Renal cortical epithelial cell (primary cell): ENCODE measurements at places on chromosomes 16 and 17.

DNA sequence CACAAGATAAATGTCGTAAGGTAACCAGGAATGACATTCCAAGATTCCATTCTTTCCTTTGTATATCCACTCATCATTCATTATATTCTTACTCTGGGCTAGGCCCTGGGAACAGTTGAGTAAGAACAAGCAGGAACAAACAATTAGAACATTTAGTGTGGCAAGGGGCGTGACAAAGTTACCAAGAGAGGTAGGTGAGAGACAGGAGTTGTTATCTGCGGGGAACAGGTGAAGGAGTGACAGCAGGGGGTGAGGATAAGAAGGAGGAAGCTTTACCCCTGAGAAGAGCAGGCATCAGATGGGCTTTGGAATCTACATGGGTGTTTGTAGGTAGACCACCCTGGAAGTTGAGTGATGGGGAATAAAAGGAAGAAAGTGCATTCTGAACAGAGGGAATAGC, 568.9 kb downstream of the WWOX start:
- DNase-seq, result no peak

- DNase-seq, result peak; percentile 82
Measured at GRCh38 chr16:76729525-76729924, 452.3 kb downstream of the CNTNAP4 start.

- peak; percentile 21 for DNase-seq
Measured at GRCh38 chr17:58968426-58969061, 138.1 kb downstream of the TRIM37 start.

DNA sequence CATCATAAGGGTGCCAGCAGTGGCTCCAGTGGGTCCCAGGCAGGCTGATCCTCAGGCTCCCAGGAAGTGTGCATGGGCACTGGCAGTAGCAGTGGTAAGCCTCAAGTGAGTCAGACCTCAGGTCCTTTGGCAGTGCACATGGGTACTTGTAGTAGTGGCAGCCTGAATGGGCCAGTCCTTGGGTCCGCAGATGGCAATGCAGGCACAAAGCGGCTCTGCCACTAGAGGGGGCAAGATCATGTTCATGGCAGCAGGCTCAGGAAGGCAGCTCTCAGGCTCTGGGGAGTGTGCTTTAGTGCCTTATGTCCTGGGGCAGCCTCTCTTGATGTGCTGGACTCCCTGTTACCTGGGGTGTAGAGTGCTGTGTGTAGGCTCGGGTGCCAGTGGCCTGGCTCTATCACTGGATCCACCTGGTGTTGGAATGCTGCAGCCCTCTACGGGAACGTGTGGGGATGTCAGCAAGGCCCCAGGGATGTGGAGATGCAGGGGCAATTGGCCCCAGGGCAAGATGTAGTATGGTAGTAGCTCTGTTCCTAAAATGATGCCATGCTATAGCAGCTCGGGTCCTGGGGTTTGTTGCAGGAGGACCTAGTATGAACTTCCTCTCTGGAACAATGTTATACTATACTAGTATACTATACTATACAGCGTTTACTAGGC, 11.0 kb downstream of the ACSM3 start:
- peak; percentile 80 for DNase-seq

GRCh38 chr17:21376081-21376758, at the start of gene KCNJ12:
Gene KCNJ12 (plus strand): TSS chr17:21376357. CDS start chr17:21415343, 38,986 bp downstream.
- no peak for DNase-seq

DNA sequence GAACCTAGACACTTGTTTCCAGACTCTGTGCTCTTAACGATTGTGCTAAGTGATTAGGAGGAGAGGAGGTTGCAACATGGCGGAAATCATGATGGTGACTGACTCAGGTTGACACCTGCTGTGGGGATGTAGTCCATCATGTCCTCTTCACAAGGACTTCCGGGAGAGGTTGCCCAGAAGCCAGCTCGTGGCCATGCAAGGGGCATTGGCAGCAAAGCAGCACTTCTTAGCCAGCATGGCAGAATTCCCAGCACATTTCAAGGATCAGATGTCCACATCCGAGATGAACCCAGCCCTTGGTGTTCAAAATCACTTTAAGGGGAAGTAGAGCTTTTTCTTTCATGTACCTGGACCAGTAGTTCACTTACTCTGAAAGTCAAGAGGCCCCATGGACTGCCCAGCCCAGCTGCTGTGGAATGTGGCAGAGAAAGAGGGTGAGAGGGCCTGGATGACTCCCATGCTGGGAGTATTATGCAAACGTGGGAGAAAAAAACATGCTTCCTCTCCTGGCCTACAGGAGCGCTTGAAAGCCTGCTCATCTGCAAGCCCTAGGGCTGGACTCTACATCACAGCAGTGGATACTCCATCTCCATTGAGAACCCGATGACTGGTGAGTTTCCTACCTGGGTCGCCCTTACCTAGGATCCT, 65.5 kb downstream of the IRX6 start:
- DNase-seq, result no peak

DNA sequence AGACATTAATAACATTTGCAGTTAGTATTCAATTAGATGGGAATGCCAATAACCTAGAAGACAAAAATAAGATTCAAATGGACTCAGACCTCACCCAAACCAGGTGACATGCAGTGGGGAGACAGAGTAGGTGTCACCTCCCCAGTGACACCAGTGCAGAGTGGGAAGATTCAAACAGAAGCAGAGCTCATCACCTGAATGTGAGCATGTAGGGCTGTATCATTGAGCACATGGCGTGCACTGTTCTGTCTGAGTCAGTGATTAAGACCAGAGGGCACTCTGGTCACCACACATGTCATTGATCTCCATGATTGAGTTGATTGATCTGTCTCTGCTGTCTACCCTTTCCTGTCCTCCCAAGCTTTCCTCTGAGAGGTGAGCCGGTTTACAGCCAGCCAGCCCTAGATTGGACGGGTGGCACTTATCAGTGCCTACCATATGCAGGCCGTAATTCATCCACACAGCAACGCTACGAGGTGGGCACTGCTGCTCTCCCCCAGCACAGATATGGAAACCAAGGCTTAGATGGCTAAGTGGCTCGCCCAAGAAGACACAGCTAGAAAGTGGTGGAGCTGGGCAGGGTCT, 34.0 kb downstream of the RHBDL3 start:
- no peak for DNase-seq

- DNase-seq, result no peak
Measured at GRCh38 chr16:27474921-27475320, 72.9 kb downstream of the IL21R start.

GRCh38 chr16:54847207-54847606, 83.5 kb upstream of the IRX5 start:
- DNase-seq, result peak; percentile 1

GRCh38 chr17:78438694-78439325, 60.4 kb downstream of the PGS1 start:
- DNase-seq, result no peak

- no peak for DNase-seq
Measured at GRCh38 chr17:15926039-15926740, 18.7 kb upstream of the ADORA2B start.

DNA sequence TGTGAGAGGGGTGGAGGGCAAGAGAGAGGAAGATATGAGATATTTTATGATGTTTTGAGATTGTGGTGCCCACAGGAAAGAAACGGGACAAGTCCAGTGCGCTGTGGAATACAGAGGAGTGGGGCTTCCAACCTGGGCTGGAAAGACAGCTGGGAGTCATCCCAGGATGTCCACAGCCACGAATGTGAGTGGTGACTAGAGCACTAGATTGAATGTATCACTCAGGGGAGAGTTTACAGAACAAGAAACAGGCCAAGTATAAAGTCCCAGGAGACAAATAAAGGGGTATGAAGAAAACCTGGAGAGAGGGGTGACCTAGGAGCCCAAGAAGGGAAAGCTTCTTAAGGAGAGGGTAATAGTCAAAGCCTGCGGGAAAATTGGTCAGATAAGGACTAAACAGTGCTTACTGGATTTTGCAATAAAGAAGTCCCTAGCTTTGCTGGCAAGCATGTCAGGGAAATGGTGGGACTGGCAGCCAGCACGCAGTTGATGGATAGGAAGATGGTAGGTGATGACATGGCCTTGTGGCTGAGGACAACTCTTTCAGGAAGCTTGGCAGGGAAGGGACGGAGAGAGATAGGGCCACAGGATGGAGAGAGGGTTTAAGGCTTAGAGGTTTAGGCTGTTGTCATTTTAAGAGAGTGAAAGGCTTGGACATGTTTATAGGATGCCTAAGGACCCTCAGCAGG, 114.5 kb downstream of the AXIN2 start:
- DNase-seq, result no peak

GRCh38 chr16:85556456-85557082, 56.6 kb upstream of the GSE1 start:
- no peak for DNase-seq

- no peak for DNase-seq
Measured at GRCh38 chr16:3035972-3036725, 595 bp downstream of the BICDL2 start.

DNA sequence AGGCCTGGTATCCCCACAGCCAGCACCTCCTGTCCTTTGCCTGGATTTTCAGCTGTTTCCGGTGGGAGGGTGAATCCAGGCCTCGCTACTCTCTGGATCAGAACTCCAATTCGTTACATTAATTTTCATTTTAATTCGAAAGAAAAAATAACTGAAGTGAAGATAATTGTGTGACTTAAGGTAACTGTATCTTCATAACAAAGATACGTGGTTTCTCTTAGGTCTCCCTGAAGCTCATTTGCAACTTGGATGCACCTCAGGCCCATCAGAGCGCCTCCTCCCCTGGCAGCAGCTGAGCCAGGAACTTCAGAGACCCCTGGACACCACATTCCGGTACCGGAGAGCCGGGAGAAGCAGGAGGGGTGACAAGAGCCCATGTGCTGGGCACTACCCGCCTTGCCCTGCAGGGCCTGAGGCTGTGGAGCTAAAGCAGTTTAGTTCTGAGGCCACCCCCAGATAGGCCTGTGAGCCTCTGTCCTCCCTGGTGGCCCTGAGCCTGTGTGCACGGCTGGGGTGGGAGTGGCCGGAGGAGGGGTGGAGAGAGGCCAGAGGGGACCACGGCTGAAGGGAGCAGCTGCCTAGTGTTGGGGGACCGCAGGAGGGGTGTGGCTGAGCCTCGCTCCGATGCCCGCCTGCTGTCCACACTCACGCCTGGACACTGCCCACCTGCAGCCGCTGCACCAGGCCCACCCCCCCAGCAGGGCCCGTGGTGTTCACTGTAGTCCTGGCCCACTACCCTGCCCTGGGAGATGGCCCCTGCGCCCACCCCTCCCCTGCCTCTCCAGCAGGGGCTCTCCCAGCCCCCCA, 11.4 kb upstream of the DUS1L start:
- DNase-seq, result no peak

GRCh38 chr17:76920364-76921139, 52.3 kb downstream of the MGAT5B start:
- no peak for DNase-seq

GRCh38 chr17:896953-897661, 82.5 kb downstream of the NXN start:
- DNase-seq, result no peak

DNA sequence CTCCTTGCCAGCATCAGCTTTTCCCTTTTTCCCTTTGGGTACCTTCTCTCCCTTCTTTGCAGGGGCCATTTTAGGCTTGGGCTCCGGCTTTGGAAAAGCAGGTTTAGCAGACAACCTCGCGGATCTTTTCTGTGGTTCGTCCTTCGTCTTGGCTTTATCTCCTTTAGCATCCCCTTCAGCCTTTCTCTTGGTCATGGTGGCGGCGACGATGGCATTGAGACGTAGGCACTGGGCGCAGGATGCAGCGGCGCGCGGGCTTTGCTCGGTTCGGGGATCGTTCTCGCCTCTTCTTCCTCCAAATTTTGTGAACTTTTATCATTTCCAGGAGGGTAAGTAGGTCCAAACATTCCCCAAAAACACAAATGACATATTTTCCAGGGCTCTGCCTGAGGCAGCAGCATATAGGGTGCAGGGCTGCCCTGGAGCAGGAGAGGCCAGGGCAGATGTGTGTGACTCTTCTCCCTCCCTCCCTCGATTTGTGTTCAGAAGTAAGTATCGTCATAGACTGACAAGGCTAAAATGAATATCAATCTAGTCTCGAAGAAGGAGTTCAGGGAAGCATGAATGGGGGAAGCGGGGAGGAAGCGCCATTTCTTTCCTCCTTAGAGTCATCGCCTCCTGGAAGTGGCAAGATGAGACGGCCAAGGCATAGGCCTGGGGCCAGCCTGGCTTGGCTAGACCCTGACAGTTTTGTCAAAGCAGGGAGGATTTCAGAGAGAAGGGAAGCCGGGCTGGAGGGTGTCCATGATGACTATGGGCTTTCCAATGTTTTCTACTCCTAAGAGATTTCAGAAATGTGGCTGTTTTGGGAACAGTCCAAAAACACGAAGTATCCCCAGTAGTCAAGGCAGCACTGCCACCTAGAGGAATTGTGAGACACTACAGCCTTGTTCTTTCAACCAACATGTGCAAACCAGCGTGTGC, 13.2 kb downstream of the CHCT1 start:
- peak; percentile 77 for DNase-seq

DNA sequence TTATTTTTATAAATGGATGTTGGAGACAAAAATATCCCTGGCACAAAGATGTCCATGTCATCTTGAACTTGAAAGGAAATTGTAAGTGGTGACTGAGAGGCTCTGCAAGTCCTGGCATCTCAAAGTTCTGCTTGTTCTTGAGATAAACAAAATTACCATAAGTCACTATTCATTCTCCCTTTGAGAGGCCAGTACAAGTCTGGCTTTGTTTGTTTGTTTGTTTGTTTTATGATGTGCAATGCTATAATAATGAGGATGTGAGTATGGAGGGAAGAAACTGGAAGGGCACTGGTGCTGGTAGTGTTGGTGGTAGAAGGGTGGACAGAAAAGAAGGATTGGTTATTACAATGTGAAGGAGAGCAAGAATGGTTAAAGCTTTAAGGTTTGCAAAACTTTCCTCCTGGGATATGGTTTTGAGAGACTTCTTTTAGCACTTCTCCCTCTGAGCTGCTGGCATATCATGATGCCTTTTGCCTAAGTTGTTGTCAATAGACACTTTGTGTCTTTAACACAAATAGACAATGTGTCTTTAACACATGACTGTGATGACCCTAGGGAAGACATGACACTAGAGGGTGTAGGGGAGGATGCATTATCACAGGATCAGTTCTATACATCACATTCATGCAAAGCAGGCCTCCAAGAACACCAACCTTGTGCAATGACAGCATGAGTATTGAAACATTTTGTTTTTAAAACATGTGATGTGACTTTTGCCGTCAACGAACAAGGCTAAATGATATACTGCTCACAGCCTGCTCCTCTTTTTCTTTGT, 880.5 kb upstream of the GOT2 start:
- DNase-seq, result no peak

DNA sequence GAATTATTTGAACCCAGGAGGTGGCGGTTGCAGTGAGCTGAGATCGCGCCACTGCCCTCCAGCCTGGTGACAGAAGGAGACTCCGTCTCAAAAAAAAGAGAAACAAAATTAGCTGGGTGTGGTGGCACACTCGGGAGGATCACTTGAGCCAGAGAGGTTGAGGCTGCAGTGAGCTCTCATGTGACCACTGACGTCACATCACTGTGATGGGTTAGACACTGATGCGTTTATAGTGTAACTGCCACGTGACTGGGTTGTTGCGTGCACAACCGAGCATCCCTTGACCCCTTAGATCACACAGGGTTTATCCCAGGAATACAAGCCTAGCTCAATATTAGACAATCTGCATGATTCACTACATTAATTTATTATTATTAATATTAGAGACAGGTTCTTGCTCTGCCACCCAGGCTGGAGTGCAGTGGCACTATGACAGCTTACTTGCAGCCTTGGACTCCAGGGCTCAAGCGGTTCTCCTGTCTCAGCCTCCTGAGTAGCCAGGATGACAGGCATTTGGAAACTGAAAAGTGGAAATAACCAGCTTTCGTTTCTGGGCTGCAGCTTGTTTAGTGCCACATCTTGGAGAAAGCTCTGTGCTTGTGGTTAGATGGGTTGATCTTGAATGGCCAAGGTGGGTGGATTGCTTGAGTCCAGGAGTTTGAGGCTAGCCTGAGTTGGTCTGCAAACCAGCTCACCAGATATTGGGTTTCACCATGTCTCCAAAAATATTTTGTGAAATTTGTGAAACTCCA, 26.4 kb upstream of the ABR start:
- DNase-seq, result no peak
